ENCODE measurements at places on chromosomes 5 and 9.

GRCh38 chr5:101418713-101419118 is 515.6 kb upstream of the ST8SIA4 start:
- no peak for DNase-seq

DNA sequence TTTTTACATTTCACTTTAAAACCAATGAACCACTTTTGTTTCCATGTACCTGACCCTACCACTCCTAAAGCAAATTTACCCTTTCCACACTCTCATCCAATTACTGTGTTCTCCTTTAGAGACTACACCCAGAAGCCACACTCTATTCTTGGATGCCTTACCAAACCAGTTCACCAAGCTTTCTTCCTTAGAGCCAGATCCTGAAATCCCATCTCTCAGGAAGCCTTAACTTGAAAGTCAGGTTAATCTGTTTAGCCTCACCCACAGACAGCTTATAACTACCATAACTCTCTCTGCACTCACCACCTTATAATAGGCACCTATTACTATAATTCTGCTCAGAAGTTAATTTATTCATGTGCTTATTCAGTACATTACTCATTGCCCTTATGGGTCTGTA is 4.3 kb downstream of the CSNK1A1 start:
- DNase-seq = no peak

- peak; percentile 13 for DNase-seq
Observed at GRCh38 chr9:5364294-5365024, 24.8 kb upstream of the RLN1 start.

GRCh38 chr9:34623374-34624235 is 3.3 kb upstream of the DCTN3 start:
- DNase-seq = no peak

DNA sequence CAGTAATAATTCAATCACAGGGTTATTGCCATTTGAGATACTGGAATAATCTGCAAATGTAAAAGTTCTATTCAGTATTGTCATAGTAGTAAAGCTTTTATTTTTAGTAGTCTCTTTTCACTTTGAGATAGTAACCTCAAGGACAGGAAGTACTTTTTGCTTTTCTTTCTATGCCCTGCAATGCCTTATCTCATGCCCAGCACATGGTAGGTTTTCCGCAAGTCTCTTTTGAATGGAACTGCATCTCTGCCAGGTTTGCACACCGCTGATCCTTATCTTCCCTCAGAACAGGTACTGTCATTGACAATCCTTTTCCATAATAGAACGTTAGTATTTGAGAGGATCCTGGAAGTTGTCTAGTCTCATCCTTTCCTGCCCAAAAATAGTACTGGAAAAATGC is 91.8 kb upstream of the IFNK start:
- no peak for DNase-seq

GRCh38 chr9:97598461-97599288 is 34.5 kb downstream of the TSTD2 start:
- DNase-seq = peak; percentile 81

DNA sequence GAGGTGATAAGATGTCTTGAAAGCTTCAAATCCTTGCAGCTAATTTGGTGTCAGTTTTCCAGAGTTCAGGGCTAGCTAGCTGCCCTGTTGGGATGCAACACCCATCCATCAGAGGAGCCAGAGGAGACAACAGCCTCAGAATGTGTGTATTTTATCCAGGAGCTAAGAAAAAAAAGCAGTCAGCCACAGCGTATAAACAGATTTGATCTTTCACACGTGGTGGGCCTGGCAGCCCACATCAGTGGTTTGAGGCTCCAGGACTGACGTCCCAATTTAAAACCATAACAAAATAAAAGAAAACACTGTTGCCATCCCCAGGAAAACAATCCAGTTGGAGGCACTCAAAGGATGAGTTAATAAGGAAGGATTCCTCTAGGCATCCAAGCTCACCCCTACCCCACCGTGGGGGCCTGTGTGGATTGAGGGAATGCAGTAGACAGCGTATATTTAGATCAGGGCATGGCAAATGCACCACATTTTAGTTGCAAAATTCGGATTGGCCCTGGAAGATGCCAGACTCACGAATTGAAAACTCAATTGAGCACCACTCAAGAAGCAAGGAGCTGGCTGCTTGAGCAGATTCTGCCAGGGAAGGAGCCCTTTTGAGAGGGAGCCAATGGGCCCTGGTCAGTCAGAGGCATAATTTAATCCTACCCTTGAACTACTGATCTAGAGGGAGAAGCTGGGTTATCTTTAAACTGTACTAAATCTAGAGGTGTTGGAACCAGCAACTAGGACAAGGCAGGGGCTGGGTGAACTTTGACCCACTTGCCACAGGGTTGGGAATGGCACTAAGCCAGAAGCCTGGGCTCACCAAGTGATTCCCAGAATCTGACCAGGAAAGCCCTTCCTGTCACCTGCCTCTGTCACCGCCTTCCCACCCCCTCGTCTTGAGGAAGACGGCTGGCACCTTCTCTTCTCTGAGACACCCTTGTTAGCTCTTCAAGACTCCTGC is 17.5 kb downstream of the ADRA1B start:
- peak; percentile 9 for DNase-seq

- no peak for DNase-seq
Observed at GRCh38 chr5:135713161-135713915, 121.1 kb upstream of the SLC25A48 start.

GRCh38 chr9:35380039-35380438 is 109.9 kb upstream of the RUSC2 start:
- no peak for DNase-seq

GRCh38 chr9:69180670-69181069 is 6.6 kb downstream of the TJP2 start:
- DNase-seq = peak; percentile 99

GRCh38 chr9:89493181-89493580 is 4.7 kb downstream of the SEMA4D start:
- no peak for DNase-seq

GRCh38 chr5:154923441-154924430 is 14.3 kb downstream of the GEMIN5 start:
- DNase-seq = peak; percentile 49

DNA sequence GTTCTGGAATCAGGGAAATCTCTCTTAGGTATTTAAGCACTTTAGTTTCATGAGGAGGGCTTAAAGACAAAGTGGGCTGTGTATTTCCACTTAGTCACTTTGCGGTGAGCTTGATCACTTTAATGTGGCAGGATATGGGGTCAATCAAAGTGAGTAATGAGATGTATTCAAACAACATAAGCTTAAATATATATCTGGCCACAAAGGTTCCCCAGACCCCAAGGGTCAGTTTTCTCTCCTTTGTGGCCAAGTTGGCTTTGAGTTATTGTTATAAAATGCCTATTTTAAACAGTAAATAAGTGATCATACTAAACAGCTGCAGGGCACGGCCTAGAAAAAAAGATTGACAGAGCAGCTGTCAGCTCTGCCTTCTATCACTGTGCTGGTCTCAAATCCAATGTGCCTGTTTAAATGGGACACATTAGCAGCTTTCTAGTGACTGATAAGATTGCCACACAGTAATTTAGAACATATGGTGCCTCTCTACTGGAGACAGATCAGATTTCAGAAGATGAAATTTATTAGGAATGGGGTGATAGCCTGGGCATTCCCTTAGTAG is 363.9 kb downstream of the AGTPBP1 start:
- no peak for DNase-seq

- no peak for DNase-seq
Observed at GRCh38 chr5:54517174-54517511, 416 bp upstream of the SNX18 start.

- no peak for DNase-seq
Observed at GRCh38 chr9:101242651-101243050, 142.2 kb downstream of the BAAT start.

- no peak for DNase-seq
Observed at GRCh38 chr5:126858441-126858840, 81.5 kb downstream of the LMNB1 start.

DNA sequence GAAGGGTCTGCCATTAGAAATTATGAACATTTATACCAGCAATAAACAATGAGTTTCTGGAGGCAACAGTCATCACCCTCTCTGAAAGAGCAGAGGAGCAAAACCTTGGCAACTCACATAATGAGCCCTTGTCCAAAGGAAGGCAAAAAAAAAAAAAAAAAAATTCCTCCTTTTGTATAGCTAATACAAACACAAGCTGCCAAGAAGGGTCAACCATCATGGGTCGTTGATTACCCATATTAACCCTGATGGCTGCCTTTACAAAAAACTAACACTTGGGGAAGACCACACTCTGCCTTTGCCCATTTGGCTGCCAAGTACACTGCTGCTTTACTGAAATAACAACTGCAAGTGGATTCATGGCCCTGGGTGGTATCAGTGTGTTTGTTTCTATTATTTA is 272.7 kb downstream of the ADAMTSL1 start:
- DNase-seq = no peak

GRCh38 chr5:77641963-77642737 is 3.6 kb upstream of the OTP start:
- DNase-seq = no peak

DNA sequence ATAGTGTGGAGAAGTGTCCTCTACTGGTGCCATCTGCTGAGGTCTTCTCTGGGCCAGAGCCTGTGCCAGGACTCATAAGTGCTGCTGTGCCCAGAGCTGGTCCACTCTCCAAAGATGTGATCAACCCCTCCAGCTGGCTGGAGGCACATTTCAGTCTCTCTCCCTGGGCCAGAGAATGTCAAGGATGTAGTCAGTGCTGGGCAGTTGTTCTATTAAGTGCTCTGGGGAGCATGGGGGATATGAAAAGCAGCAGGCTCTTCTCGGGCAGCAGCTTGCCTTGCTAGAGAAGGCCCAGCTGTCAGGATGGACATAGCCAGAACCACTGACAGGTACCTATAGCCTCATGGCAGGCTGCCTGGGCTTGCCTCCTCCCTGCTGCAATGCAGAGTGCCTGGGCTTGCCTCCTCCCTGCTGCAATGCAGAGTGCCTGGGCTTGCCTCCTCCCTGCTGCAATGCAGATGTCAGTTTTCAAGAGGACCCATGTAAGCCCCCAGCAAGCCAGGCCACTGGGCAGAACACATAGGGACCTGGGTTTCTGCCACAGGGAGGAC is 157.2 kb upstream of the PANK3 start:
- DNase-seq = no peak

DNA sequence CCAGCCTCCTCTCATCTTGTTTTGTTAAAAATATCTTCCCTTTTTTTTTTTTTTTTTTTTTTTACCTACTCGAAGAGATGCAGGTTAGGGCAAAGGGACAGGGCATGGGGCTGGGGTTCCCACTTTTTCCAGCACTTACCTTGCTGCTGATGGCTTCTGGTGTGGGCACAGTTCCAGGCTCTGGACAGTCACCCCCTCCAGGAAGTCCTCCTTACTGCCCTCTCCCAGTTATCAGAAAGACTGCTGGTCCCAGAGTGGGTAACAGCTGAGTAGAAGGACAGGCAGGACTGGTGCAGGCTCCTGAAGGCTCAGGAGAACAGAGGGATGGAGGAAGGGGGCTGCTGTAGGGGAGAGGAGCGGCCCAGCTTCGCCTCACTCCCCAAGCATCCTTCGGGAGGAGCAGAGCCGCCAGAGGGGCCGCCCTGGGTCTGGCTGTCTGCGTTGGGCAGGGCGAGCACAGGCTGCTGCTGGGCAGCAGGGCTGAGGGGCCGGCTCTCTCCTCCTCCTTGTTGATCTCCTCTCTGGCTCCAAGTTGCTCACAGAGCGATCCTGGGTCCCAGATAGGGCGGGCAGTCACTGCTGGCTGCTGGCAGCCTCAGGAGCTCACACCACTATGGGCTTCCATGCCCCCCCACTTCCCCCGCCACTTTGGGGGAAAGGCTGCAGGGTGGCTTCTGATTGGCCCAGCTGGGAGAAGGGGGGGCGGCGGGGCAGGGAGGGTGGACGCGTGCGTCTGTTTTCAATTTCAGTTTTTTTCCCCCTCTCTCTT is at the start of gene PDGFRB:
TSS of gene PDGFRB (minus strand) at position 588 of the 769 bp plus-strand sequence. CDS start 18,798 bp downstream, outside the sequence.
- peak; percentile 96 for DNase-seq

DNA sequence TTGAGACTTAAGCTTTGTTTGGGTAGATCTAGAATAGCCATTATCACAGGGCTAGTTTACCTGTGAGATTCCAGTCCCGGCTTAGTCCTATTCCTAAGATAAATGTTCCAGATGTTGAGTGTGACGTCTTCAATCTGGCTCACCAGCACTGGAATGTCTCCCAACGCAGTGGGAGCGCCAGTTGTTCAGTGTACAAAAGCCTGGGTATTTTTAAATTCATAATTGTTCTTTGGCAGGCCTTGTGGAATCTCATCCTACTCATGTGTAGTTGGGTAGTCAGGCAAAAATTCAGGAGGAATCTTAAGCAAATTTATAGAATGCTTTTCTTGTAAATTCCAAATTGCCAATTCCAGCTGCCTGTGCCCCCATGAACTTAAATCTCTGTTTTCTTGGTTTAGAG is 272.6 kb upstream of the KCNN2 start:
- no peak for DNase-seq

DNA sequence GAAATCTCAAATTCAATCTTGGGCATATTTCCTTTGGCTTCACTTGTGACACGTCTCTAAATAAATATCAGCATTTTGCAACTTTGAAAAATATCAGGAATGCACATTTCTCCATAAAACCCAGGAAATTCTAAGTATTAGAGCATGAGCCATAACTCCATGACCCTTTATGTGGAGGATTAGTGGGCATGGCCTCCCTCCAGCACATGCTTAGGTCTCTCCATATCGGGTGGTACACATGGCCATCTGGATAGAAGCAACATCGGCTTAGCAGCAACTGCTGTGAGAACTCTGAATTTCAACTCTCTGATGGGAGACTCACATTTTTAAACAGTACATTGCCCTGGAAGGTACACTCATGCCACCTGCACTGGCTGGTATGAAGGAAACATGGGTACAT is 73.7 kb upstream of the EGFLAM start:
- DNase-seq = no peak

- no peak for DNase-seq
Observed at GRCh38 chr5:125582352-125582751, 835.9 kb upstream of the ZNF608 start.

DNA sequence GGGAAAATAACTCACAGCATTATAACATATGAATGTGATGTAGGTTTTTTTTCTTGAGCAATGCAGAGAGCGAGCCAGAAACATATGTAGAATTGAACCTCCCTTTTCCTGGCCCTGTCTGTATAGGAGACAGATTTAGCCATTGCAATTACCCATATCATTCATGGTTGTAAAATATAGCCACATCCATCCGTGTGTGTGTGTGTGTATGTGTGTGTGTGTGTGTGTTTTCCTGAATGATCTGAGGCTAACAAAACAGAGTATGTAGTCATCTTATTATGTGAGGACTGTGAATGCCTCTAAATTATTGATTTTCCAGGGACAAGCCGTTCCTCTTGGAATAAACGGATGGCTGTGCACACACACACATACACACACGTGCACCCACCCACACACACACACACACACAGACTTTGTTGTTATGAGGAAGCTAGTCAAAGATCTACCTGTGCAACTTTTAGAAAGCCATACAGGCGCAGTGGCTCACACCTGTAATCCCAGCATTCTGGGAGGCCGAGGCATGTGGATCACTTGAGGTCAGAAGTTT is 11.7 kb upstream of the DENND1A start:
- no peak for DNase-seq

DNA sequence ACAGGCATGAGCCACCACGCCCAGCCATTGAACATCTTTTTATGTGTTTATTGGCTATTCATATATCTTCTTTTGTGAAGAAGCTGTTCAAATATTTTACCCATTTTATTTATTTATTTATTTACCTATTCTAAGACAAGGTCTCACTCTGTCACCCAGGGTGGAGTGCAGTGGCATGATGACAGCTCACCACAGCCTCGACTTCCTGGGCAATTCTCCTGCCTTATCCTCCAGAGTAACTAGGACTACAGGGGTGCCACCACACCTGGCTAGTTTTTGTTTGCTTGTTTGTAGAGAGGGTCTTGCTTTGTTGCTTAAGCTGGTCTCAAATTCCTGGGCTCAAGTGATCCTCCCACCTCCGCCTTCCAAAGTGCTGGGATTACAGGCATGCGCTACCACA is 33.5 kb downstream of the NAIF1 start:
- DNase-seq = no peak
